ENCODE measurements at places on chromosomes 2 and 18.

DNA sequence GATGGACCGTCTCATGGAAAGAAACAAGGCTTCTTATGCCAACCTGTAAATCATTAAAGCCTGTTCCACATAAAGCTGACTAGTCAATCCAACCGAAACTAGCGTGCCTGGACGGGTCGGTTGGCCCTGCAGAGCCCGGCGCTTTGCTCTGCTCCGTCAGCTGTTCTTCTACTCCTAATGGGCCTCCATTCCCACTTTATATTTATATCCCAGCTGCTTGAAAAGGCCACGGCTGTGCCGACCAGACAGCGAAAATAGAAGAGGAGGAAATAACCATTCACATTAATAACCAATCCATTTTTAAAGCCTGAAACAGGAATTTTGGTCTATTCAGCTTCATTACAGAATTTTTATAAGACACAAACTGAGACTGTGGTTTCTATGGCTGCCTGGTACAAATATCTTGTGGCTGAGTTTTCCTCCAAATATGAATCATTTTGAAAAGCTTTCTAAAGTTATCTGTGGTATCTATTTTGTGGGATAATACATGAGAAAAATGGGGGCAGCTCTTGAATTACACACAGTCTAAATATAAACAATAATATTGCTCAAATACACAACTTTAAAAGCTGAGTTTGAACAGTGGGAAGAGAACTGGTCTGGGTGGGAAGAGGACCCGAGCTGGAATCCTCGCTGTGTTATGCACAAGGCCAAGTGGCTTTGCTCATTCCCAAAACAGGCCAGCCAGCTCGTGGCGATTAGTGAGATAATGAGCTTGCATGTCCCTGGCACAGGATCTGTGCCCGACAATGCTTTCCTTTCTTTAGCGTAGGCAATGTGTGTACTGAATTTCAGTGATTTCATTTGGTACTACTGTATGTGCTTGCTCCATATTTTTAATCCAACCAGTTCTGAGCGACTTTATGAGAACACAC, 10.5 kb upstream of the FAM124B start:
- DNase-seq: no peak

GRCh38 chr2:42085706-42086487, 38.1 kb downstream of the PKDCC start:
- DNase-seq: no peak

DNA sequence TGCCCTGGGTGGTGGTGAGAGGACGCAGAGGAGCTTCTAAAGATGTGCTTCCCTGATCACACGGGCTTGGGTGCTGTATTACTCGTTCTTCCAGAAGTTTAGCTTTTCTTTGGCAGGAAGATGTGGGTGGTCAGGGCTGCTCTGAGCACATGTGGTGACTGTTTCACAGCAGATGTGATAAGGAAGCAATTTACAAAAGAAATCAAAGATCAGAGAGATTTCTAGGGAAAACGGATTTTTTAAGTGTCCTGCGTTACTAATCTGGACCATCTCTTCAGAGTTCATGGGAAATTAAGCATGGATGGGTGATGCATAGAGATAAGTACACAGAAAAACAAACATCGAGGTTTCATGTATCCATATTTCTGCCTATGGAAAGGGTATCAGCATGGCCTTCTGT, 99.4 kb downstream of the WDSUB1 start:
- no peak for DNase-seq

DNA sequence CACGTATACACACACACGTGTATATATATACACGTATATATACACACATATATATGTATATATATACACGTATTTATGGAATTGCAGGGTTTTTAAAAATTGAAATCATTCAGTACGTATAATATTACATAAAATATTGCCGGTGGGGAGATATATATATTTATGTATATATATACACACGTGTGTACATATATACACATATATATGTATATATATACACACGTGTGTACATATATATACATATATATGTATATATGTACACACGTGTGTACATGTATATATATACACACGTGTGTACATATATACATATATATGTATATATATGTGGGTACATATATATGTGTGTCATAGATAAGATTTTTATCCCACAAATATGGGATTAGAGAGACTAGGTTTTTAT, 5.4 kb downstream of the FBXO11 start:
- DNase-seq: no peak

GRCh38 chr2:55102056-55102812, 52.0 kb upstream of the RTN4 start:
- DNase-seq: no peak

DNA sequence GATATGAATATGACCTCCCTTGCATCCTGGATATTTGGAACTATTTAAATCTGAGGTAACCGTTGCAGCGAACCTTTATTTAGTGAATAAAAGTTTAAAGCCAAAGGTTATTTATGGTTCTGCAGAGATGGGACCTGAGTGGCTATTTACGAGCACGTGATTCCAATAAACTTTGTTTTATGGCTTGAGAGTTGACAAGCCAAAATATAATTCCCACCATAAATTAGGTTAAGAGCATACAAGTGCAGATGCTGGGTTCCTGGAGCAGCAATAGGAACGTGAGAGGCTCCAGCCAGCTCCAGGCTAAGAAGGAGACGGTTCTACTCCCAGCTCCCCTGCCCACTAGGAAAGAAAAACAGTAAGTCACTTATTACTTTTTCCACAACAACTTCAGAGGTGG, 5.2 kb upstream of the HOXD4 start:
- no peak for DNase-seq

DNA sequence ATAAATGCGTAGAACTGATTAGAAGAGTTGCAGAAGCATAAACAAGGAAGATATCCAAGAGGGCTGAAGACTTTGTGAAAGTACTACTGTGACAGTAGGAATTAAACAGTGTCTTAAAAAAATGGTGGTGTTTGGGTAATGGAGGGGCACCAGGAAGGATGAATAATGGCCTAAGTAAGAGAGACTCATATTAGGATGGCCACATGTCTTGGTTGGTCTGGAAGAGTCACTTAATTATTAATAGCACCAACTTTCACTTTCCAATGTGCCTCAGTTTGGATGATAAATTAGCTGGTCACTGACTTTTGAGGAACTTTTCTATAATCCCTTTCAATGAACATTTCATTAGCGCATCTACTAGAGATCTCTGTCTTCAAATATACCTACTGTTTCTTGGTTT, 372.2 kb downstream of the NYAP2 start:
- no peak for DNase-seq

DNA sequence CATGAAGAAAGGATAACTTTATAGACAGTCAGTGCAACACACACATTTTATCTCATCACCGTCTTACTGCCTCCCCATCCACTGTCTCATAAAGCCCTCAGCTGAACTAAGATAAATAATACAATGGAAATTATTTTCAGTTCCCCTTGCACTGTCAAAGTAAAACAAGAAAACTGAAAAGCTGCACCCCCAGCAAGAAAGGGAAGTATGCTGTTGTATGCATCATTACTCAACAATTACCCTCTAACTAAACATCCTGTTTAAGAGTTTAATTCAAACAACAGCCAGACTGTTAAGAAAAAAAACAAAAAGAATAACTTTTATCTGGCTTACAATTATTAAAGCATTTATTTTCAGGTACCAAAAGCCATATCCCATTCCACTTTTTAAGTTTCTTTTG, 25.0 kb downstream of the MPPE1 start:
- no peak for DNase-seq

GRCh38 chr2:183530333-183530901, 406.2 kb downstream of the NUP35 start:
- DNase-seq: no peak

DNA sequence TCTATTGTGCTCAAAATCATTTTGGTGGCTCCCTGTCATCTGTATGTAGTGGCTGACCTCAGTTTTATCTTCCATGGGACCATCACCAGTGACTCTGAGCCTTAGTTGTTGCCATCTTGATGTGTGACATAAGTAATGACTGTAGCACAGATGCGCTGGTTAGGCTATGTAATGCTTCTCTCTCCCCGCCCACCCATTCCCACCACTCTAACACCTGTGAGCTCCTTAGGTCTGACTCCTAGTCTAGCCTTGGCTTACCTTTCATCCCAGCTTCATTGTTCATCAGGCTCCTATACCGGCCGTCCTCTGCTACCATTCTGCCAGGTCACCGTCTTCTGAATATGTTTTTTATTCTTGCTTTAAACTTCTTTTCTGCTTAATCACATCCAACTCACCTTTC, 17.2 kb downstream of the MYO1B start:
- no peak for DNase-seq

DNA sequence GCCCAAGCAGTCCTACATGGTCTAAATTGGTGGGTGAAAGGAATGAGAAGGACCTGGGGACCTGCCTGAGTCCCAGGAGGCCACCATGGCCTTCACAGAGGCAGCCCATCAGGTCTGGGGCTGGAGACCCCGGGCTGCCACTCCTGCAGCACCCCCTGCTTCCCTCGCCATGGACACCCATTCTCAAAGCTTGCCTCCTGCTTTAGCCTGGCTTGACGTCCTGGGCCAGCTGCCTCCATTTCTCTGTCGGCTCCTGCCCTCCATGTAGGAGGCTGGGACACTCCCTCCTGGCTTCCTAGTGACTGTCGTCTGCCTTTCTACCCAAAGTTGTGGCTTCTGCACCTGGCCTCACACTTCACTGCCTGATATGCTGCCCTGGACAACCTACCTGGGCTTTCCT, 198.6 kb downstream of the FAM210A start:
- no peak for DNase-seq

DNA sequence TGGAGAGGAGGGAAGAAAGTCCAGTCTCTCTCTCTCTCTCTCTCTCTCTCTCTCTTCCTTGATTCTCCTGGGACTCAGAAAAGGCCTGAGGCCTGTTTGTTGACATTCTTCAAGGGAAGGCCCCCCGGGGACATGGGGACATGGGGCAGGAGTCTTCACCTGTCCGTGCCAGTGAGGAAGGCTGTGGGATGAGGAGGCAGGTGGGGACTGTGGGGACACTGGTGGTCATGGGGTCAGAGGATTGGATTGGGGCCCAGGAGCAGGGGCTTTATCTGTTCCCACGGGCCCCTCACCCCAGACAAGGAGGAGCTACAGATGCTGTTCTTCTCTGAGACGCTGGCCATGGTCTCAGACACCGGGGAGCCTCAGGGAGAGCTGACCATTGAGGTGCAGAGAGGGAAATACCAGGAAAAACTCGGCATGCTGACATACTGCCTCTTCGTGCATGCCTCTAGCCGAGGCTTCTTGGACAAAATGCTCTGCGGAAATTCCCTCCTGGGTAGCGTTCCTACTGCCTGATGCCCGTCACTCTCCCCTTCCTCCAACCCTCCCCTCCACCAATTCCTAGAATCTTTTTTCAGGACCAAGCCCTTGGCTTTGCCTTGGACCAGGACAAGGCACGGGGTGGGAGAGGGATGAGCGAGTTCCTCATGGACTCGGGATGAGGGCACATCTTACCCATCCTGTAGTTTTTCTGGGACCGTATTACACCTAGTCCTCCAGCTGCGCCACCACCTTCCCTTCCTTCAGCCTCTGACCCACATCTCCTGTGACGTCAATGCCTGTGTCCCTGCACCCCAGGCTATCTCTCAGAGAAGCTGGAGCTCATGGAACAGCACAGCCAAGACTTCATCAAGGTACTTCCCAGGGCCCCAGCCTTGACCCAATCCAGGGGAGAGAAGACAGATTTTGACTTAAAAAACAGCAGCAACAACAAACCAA, 850 bp downstream of the CATIP start:
- no peak for DNase-seq

DNA sequence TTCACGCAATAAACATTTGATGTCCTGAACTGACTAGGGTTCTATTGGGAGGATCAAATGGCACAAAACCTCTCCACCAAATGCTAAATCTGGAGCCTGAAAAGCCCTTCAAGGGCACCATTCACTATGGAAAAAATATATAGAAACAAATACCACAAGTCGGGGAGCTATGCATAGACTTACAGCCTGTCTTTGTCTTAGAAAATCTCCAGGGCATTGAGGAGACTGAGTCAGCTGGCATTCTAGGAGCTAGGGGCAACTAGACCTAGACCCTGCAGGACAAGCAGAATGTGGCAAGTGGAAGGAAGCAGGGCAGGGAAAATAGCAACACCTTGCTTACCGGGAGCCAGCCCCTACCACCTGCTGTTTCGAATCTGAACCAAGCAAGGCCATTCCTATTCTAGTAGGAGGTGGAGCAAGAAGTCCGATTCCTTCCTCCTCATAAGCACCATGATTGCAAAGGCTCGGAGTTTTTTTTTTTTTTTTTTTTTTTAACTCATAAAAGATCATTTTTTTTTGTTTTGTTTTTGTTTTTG, 77.8 kb downstream of the DDX1 start:
- no peak for DNase-seq

DNA sequence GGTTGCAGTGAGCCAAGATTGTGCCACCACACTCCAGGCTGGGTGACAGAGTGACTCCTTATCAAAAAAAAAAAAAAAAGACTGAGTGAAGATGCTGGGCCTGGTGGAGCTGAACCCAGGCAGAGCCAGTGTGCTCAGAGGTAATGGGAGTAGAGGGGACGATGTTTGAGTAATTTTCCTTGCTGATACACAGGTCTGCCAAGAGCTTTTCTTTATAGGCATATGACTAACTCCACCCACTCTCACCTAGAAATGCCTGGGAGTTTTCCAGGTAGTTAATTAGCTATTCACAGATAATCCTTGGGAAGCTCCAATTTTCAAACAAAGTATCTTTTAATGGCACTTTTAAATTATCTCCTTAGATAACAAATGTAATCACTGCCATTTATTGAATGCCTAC, 33.4 kb upstream of the ACSL3 start:
- DNase-seq: no peak

DNA sequence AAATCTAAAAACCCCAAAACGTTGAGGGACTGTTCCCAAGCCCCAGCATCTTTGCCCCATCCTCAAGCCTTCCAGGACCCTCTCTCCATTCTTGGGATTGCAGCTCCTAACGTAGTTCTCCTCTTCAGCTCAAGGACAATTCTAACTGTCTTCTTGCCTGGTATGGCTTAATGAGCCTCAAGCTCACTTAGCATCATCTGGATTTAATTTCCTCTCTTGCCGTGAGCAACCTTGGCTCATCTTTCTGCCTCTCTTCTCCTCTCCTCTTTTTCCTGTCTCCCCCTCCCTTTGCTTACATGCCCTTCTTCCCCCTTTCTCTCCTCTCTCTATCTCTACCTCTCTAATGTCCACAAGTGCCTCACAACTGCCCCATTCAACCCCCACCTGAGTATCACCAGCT, 44.2 kb downstream of the TACR1 start:
- DNase-seq: no peak

- DNase-seq: no peak
Measured at GRCh38 chr2:197268786-197269584, 41.6 kb downstream of the ANKRD44 start.

GRCh38 chr2:42327125-42327524, 33.9 kb downstream of the COX7A2L start:
- DNase-seq: no peak

DNA sequence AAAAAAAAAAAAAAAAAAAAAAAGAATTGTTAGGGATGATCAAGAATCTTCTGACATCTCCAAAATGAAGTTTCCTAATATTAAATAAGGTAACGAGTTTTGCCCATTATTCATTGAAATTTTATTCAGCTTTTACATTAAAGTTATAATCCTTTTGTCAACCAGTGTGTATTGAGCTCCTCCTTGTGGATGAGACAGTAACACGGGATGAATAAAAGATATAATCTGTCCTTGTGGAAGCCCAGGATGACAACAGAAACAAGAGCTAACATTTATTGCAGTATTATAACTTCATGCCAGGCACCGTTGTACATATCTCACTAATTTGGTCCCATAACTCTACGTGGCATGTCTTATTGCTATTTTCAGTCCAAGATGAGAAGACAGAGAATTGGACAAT, 33.4 kb upstream of the SERPINB7 start:
- DNase-seq: no peak

Measured in stimulated activated CD8-positive, alpha-beta memory T cell treated with anti-CD3 and anti-CD28 coated beads, Interleukin-7, amount 100 ng/mL, for 1 hour (primary cell).